ENCODE measurements at places on chromosomes 6 and 20.

- no peak for DNase-seq
Measured at GRCh38 chr20:38987777-38988176, 25.6 kb downstream of the DHX35 start.

- DNase-seq: no peak
Measured at GRCh38 chr20:4788314-4788713, 66.6 kb downstream of the PRND start.

GRCh38 chr20:63791497-63792156 is 39.4 kb downstream of the ZBTB46 start:
- no peak for DNase-seq

- no peak for DNase-seq
Measured at GRCh38 chr6:112209131-112209530, 45.2 kb downstream of the LAMA4 start.

GRCh38 chr6:85135376-85136094 is 314.3 kb upstream of the NT5E start:
- no peak for DNase-seq

GRCh38 chr6:31729979-31730630 is 1.0 kb upstream of the DDAH2 start:
- peak; percentile 94 for DNase-seq

DNA sequence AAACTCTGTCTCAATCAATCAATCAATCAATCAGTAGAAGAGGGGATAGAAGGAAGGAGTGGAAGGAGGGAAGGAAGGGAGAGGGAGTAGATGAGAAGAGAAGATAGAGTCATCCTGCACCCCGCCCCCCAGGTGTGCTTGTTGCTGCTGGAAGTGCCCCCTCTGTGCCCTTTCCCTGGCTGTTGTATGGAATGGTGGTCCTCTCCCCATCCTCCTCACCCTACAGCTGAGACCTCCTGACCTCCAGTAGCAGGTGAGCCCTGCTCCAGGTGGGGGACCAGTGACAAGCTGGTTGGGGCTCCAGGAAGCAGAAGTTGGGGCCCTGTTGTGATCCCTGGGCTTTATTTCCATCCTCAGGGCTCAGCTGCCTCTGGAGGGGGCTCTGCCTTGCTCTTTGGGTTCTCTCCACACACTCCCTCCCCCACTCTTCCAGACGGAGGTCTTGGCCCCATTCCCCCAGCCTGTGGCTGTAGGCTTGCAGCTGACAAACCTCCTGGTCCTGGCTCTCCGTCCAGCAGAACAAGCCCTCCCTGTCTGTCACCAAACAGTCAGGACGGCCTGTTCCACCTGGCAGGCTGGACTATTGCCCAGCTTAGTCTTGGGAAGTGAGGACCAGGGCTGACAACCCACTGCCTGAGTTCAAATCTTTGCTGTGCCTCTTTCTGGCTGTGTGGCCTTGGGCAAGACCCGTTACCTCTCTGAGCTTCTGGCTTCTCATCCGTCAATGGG is 26.0 kb upstream of the SCRT2 start:
- DNase-seq: no peak

- DNase-seq: no peak
Measured at GRCh38 chr6:139230391-139230840, 61.4 kb downstream of the TXLNB start.

DNA sequence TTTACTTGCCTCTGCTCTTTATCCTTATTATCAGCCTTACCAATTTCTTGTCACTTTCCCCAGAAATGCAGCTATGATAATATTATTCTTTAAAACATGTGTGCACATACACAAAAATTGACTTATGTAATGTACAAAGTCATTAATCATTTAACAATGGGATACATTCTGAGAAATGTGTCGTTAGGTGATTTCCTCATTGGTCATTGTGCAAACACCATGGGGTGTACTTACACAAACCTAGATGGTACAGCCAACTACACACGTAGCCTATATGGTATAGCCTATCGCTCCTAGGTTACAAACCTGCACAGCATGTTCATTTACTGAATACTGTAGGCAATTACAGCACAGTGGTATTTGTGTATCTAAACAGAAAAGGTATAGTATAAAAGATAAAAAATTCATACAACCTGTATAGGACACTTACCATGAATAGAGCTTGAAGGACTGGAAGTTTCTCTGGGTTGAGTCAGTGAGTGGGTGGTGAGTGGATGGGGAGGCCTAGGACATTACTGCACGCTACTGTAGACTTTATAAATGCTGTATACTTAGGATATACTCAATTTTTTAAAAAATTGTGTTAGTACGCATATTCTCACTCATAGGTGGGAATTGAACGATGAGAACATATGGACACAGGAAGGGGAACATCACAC is 56.9 kb downstream of the HIVEP1 start:
- DNase-seq: no peak

DNA sequence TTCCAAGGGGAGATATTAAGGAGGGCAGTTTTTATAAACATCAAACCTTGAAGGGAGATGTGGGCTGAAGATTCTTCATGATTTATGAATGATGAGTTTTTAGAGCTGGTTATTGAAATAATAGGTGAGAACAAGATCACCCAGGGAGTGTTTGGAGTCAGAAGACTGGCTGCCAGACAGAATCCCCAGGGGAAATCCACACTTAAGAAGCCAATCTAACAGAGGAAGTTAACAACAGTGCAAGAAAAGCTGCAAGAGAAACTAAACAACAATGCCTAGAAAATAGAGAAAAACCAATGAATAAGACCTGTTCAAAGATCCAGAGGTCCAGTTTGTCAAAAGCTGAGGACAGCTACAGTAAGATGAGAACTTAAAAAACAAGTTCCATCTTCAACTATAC is 167.9 kb upstream of the MAN1A1 start:
- DNase-seq: no peak

GRCh38 chr6:34601706-34602105 is 45.6 kb upstream of the SPDEF start:
- no peak for DNase-seq

- no peak for DNase-seq
Measured at GRCh38 chr20:48957053-48957481, 35.6 kb downstream of the ARFGEF2 start.

DNA sequence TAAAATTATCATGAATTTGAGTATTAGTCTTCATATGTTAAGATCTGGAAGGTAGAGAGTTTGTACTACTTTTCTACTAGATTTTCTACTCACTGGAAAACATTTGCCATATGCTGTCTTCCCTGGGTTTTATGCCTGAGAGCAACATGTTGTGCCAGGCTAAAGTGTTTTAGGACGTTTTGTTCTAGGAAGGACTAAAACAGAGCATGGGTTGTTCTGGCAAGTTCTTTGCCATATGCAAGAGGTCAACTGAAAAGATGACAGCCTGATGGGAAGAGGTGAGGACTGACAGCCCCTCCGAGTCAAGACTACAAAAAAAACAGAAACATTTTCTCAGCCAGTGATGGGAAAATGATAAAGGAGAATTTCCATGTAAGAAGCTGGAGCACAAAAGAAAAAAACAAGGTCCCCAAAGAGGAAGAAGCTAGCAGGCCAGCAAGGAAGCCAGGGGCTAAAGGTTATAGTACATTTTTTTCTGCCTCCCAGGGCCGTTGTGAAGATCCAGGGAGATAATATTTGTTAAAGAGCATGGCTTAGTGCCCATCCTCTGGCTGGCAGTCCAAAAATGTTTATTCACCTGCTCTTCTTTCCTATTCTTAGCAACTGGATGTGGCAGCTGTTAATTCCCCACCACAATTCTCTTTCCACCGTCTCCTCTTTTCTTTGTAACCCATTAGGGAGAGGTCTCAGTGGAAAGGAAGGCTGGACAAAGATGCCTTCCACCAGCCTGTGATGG is 7.8 kb downstream of the SCGN start:
- no peak for DNase-seq

- DNase-seq: no peak
Measured at GRCh38 chr6:34512738-34513115, 43.4 kb downstream of the SPDEF start.

GRCh38 chr20:36407199-36407733 is 101.1 kb downstream of the DLGAP4 start:
- DNase-seq: no peak

- no peak for DNase-seq
Measured at GRCh38 chr6:22550971-22551670, 18.2 kb upstream of the HDGFL1 start.

DNA sequence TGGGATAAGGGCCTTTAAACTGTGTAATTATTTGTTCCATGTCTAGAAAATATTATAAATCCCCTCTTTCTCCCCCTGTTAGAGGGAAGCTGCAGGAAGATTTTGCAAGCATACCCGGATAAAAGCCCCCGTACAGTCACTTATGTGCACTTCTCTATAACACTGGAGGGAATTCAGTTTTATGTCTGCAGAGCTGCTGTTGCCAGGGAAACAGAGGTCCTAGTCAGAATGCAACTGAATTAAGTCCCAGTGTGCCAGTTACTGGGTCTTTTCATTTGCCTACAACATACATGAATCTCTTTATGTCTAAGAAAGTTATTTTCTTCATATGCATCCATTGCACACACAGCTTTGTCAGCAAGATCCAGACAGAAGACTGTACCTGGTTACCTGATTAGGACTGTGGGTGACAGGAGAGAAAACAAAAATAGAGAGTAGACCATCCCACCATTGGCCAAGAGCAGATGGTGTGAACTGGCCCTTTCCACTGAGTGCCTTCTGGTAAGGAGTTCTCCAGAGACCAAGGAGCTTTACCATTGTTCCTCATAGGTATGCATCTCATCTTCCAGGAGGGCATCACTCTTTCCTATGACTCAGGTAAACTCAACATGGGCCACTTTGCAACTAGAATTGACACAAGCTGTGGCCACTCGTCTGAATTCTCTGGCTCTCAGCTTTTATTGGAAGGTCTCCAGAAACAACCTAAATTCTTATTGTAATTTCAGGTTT is 180.8 kb upstream of the PHACTR1 start:
- no peak for DNase-seq

- no peak for DNase-seq
Measured at GRCh38 chr20:23291575-23292240, 58.9 kb upstream of the NXT1 start.

DNA sequence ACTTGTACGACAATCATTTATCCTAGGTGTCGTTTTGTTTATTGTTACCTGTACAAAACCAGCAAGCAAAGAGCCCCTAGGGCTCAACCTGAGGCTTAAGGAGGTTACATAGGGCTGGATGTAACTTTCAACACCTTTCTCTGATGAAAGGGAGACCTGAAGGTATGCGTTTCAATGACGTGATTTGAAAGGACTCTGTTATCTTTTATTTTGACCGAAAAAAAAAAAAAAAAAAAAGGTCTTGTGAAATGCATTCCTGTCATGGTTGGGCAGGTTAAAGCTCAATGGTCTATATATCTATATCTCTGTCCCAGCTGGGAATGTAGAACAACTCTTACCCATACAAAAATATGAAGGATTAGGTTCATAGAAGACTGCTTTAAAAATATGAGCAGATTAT is 78.7 kb upstream of the SASH1 start:
- DNase-seq: no peak

DNA sequence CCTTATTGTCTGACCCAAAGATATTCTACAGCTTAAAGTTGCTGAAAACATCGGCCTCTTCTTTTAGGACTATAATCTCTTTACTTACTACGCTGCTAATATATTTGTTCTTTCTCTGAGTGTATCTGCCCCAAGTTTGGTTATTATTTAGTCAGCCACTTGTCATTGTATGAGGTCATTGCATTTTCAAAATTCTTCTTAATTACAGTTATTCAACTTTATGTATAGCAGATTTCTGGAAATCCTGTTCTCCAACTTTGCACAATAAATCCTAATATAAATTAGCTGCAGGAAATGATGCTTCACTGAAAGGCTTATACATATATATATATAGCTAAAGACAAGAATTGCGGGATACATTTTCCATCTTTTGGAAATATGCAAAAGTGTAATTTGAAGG is 88.5 kb upstream of the HIVEP1 start:
- no peak for DNase-seq

- no peak for DNase-seq
Measured at GRCh38 chr6:112881027-112881426, 533.9 kb downstream of the RFPL4B start.

GRCh38 chr6:42530751-42531150 is 33.1 kb upstream of the UBR2 start:
- DNase-seq: no peak

- no peak for DNase-seq
Measured at GRCh38 chr20:63409834-63410435, 48.8 kb upstream of the CHRNA4 start.

GRCh38 chr6:26520237-26520849 is 17.8 kb upstream of the HMGN4 start:
- DNase-seq: no peak

GRCh38 chr6:40340957-40341356 is 246.2 kb downstream of the LRFN2 start:
- DNase-seq: no peak

DNA sequence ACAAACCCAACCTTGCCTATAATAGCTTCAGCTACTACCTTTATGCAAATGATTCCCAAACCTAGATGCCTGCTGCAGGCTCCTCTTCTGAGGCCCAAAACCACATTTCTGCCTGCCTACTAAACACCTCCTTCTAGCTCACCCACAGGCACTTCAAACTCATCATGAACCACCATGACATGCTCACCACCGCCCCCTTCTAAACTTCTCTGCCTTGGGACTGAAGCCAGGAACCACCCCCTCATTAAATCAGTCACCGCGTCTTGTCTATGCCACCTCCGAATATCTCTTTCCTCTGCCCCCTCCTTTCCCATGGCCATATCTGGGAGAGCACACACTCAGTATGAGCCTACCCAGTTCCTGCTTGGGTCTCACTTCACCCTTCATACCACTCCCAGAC is 101.2 kb downstream of the SNAP25 start:
- DNase-seq: no peak

- no peak for DNase-seq
Measured at GRCh38 chr6:1820165-1820564, 210.4 kb downstream of the FOXC1 start.

DNA sequence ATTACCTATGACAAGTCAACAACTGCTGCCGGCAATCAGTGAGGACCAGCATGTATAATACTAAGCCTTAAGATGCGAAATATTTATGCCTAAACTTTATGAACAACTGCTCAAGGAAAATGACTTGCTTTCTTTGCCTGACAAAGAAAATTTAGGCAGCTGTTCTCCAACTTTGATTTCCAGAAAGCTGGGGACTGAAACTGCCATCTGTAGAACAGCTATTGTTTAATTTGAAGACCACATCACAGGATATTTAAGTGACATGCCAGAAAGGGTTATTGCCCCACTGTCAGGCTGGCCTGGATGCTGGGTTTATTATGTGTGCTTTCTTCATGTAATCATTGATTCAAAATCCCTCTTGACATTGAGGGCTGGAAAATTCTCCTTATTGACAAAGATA is 153.9 kb upstream of the ENPP5 start:
- DNase-seq: no peak

GRCh38 chr6:42764911-42765648 is 16.8 kb upstream of the BICRAL start:
- no peak for DNase-seq

- no peak for DNase-seq
Measured at GRCh38 chr6:150156460-150156859, 13.6 kb downstream of the PPP1R14C start.

DNA sequence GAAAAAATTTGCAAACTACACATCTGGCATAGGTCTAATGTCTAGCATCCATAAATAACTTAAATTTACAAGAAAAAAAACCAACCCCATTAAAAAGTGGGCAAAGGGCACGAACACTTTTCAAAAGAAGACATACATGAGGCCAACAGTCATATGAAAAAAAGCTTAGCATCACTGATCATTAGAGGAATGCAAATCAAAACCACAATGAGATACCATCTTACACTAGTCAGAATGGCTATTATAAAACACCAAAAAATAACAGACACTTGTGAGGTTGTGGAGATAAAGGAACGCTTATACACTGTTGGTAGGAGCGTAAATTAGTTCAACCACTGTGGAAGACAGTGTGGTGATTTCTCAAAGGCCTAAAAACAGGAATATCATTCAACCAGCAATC is 33.7 kb upstream of the EPB41L2 start:
- DNase-seq: no peak

Data from mucosa of descending colon (tissue), 3 donors.